Stimulated activated CD4-positive, alpha-beta T cell treated with anti-CD3 and anti-CD28 coated beads, Interleukin-15, amount 100 ng/mL, for 24 hours (primary cell): ENCODE measurements at places on chromosomes 11 and 22.

DNA sequence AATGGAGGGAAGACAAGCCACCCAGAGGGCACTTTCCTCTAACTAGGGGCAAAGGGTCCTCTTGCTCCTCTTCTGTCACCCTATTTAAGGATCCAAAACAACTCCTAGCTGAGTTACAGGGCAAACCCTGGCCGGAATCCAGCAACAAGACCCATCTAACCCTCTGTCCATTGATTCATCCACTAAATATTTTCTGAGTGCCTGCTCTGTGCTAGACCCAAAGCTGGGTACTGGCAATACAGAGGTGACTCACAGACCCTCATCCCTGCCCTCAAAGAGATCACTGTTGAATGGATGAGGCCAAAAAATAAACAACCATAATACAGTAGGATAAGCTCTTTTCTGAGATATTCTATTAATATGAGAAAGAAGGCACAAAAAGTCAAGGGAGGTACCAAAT is 4.3 kb upstream of the GALNT18 start:
- no peak for DNase-seq

- DNase-seq, result no peak
These were observed 213.6 kb downstream of the RAB38 start for GRCh38 chr11:87961606-87962005.

DNA sequence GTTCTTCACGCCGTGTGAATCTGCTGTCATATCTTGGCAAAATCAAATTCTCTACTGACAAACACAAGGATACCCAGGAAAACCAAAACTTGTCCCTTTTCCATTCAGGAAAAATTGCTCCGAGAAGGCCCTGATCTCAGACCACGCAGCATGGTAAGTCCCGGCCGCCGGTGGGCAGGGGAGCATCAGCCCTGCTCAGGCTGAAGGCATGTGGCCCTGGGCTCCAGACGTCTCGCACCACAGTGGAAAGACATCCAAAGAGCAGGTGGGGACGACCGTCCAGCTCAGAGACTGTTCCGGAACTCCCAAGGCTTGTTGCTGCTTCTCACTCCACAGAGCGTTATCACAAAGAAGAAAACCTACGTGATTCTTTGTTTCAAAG is 29.8 kb downstream of the TOLLIP start:
- DNase-seq, result no peak

- DNase-seq, result no peak
These were observed 20.8 kb downstream of the COMMD9 start for GRCh38 chr11:36268337-36268985.

- no peak for DNase-seq
These were observed 590.8 kb downstream of the SOX6 start for GRCh38 chr11:15765530-15765929.

DNA sequence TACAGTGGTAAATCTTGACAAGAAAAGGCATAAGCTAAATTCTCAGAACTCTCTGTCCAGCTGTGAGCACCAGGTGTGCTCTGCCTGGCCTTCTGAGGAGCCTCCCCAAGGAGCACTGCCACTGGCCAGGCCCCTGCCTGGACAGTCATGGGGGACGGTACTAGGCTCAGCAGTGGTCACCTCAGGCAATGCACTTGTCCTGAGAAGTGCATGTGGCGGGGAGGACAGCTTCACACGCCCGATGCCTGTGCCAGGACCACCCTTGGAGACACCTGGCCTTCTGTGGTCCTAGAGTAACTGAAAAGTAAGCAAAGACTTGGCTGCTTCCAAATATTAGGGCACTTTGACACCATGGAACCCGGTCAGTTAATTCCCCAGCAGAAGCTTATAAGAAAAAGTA is 28.6 kb upstream of the SCGB1A1 start:
- DNase-seq, result no peak

GRCh38 chr11:73291196-73291595 is 16.9 kb upstream of the ARHGEF17 start:
- DNase-seq, result no peak

DNA sequence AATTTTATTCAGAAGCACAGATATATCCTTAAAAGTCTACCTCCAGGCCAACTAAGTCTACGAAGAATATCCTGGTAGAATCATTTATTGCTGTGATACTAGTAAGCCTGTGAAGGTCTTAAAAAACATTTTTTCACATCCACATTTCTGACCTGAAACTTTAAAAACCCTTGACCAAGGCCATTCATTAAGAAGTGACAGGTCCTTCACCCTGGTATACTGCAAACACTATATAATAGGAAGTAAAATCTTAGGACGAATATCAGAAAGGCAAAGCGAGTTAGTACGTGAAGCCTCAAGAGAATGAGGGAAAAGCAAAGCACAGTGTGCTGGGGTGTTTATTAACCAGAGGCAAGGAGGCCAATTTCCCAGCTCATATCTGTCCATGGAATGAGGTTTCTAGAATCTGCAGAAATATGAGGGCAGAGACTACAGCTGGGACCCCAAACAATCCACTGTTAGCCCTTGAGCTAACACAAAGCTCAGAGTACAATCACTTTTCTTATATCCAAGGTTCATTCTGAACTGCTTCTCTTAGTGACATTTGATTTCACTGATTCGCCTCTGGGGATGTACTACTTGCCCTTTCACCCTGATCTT is 71.0 kb downstream of the AMBRA1 start:
- DNase-seq, result no peak

- DNase-seq, result no peak
These were observed 439 bp downstream of the LMO1 start for GRCh38 chr11:8263109-8263768.

GRCh38 chr11:124510279-124510678 is 33.2 kb downstream of the OR8B12 start:
- no peak for DNase-seq

- DNase-seq, result no peak
These were observed 85.7 kb upstream of the LIN7C start for GRCh38 chr11:27592098-27592780.

DNA sequence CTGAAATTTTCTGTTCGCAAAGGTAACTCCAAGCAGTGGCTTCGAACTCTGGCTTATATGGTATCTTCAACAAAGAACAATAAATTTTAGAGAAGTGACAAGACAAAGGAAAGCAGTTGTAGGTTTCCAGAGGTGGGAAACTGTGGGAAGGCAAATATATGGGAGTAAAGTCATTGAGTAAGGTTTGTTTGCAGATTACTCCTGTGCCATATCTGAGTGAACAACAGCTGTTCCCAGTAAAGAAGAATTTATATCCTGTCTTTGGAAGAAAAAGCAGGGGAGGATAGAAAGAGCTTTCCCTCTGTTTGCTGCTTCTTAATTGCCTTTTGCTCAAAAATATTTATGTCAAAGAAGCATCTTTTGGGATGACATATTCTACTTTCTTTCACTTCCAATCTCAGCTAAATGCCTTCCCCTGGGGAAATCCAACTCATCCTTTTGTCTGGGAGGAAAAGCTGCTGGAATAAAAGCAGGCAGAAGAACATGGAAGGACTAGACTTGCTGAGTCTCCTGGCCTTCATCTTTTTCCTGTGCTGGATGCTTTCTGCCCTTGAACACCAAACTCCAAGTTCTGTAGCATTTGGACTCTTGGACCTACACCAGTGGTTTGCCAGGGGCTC is 10.4 kb upstream of the RCN1 start:
- no peak for DNase-seq

GRCh38 chr22:24165673-24166072 is 15.6 kb upstream of the SUSD2 start:
- DNase-seq, result no peak

- DNase-seq, result peak; percentile 65
These were observed 67.3 kb upstream of the NUP50 start for GRCh38 chr22:45096256-45096907.

DNA sequence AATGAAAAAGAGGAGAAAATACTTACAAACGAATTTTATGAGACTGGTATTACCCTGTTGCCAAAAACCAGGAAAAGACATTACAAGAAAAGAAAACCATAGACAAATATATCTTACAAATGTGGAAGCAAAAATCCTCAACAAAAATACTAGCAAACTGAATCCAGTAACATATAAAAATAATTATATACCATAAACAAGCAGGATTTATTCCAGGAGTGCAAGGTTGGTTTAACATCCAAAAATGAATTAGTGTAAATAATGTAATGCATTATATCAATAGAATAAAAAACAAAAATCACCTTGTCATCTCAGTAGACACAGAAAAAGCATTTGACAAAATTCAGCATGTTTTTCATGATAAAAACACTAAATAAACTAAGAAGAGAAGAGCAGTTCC is 7.3 kb downstream of the NF2 start:
- no peak for DNase-seq

GRCh38 chr11:45212566-45213315 is 66.3 kb downstream of the PRDM11 start:
- DNase-seq, result no peak

DNA sequence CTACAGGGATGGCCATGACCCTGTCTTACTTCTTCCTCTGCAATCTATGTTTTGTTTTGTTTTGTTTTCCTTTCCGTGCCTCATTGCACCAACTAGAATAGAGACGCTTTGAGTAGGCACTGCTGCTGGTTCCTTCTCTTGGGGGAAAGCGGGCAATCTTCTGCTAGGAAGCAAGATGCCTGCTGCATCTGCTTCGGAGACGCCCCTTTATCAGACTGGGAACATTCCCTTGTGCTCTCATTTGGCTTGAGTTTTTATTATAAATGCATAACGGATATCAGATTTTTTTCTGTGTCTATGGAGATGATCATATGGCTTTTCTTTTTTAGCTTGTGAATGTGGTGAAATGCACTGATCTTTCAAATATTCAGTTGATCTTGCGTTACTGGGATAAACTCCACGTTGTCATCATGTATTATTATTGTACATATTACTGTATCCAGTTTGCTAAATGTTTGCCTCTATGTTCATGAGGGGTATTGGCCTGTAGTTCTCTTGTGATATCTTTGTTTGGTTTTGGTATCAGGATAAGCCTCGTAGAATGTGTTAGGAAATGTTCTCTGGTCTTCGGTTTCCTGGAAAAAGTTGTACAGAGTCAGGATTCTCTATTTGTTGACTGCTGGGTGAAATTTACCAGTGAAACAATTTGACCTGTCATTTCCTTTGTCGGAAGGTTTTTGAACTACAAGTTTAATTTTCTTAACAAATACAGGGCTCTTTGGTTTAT is 23.4 kb upstream of the KRTAP5-6 start:
- DNase-seq, result no peak

- DNase-seq, result no peak
These were observed 25.7 kb upstream of the TPBGL start for GRCh38 chr11:75214843-75215242.

DNA sequence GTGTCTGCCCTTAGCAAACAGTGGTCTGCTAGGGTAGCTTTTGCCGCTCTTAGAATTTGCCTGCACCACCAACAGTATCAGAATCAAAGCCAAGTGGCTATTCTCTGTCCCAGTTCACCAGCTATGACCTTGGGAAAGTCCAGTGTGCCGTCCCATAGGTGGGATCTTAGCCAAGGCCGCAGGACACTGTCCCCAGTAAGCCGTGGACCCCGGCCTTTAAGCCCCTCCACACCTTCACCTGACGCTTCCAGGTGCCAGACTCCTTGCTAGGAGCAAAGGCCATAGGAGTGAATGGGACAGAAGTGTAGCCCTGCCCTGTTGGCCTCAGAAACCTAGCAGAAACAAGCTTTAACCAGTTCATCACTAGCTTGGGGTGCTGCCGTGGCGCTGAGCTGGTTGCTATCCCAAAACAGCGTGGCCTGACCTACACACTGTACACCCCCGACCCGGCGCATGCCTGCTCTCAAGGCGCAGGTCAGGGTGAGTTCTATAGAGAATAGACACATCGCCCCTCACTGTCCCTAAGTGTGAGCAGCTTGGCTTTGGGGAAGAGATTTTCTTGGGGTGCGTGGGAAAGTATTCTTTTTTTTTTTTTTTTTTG is 4.5 kb downstream of the FADD start:
- DNase-seq, result no peak

GRCh38 chr11:72702577-72703241 is 28.5 kb upstream of the PDE2A start:
- no peak for DNase-seq

DNA sequence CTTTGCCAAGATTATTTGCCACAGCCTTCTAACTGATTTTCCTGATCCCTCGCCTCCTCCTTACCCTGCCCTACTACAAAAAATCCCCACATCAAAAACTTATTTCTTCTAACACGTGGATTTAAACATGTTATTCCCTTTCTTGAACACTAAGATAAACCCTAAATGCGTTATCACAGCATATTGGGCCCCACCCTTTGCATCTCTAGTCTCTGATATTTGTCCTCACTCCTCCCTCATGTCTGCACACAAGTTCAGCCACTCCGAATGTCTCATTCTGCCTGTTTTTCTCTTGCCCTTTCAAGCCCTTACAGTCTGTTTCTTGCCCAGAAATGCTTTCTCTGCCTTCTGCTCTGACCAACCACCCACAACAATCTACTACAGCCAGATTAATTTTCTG is 10.6 kb upstream of the ACER3 start:
- DNase-seq, result no peak

DNA sequence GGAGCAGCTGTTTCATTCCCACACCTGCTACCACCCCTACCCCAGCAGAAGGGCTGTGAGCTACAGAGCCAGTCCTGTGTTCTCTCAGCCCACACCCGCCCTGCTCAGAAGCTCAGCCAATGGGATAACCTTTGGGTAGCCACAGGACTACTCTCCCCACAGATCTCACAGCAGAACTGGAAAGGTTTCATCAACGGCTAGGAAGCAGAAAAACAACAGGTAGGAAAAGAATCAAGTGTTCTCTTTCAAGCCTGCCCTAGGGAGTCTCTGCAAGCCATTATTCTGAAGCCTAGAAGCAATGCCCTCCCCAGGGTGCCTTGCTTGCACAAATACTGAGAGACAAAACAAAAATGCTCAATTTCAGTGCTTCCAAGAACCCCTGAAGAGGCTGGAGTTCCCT is 77.2 kb downstream of the TMPRSS5 start:
- DNase-seq, result no peak

DNA sequence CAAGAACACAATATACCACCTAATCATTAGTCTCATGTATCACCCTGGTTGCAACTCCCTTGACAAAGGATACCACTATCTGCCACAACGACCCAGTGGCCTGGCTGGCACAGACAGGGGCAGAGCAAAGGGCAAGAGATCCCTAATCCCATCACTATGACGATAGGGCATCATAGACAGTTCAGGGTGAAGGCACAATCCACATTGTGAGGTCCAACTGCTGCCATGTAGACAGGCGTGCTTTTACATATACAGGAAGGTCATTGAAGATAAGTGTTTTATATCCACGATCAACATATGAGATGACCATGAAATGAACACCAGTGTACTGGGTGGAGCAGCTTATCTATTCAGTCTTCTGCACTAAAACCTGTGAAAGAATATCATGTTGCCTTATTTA is 94.6 kb downstream of the IGLL1 start:
- no peak for DNase-seq

GRCh38 chr11:19077965-19078364 is 17.4 kb upstream of the MRGPRX2 start:
- DNase-seq, result no peak

GRCh38 chr11:114796954-114797721 is 118.8 kb downstream of the NXPE2 start:
- no peak for DNase-seq

DNA sequence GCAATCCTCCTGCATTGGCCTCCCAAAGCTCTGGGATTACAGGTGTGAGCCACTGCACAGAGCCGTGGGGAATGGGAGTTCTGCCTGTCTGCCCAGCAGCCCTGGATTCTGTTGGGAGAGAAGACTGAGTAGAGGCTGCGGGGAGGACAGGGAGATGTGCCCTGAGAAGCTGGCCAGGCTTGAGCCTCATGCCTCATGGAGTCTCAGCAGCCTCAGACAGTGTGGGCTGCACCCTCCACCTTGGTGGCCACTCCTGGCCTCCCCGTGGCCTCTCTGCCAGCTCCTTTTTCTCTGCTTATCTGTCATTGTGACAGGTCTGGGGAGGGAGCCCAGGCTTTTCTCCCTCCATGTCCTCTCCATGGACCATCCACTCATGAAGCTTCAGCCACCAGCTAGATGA is 43.2 kb downstream of the DKK3 start:
- no peak for DNase-seq

- DNase-seq, result no peak
These were observed 140.6 kb upstream of the RASSF10 start for GRCh38 chr11:12868315-12869073.
